Activated CD8-positive, alpha-beta memory T cell treated with anti-CD3 and anti-CD28 coated beads for 48 hours (primary cell): ENCODE measurements at places on chromosomes 4 and X.
A peak's percentile ranks its signal among the peaks of the same experiment; 100 is the strongest.

DNA sequence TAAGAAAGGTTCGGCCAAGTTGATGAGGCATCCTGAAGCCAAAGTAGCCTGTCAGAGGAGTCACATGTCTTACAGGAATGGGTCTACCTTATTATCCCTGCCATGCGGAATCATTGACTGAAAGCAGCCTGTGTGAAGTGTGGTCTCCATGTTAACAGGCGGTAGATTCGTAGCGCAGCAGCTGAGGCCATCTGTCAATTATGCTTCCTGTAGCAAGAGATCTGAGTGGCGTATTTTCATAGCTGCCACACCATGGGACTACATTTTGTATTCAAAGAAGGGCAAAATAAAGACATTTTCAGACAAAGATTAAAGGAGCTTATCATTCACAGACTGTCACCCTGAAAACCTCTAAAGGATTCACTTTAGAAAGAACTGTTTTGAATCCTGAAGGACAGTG is 11.2 kb upstream of the MED14 start:
- no peak for DNase-seq

- DNase-seq = no peak
Measured at GRCh38 chr4:89906316-89906715, 11.7 kb downstream of the MMRN1 start.

DNA sequence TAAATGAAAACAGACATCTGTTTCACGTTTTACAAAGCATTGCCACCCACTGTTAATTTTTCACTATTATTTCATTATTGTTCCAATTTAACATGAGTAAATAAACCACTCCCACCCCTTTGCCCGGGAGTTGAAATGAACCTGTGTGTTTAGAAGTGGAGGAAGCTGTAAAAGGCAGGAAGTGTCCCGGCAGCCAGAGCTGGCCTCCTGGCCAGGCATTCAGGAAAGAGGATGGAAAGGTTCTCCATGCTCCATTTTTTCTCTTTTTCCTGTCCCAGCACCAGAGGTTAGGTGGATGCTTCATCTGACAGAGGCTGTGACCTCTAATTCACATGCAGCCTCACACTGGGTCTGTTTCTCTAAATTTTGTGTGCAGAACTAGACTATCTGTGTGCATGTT is 55.5 kb upstream of the LNX1 start:
- DNase-seq = no peak

GRCh38 chr4:72006586-72006985 is 25.2 kb upstream of the NPFFR2 start:
- DNase-seq = no peak

- DNase-seq = no peak
Measured at GRCh38 chr4:98318521-98318920, 57.3 kb downstream of the RAP1GDS1 start.

GRCh38 chr4:83262682-83263081 is 21.9 kb downstream of the COQ2 start:
- DNase-seq = no peak

DNA sequence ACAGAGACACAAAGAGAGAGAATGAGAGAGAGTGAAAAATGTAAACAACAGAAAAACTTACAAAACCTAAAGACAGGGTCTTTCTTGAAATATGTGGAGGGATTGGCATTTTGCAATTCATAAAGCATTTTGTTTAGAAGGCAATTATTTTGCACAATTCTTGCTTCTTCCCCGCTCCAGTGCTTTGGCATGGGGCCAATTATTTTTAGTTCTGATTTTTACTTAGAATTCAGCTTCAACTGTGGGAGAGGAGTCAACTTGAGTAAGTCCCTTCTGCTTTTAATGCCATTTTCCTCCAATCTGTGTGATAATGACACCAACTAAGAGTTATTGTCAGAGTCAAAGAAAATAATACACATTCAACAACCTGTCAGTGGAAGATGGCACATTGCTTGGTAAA is 1051.9 kb downstream of the NLGN4X start:
- no peak for DNase-seq

- no peak for DNase-seq
Measured at GRCh38 chr4:121266982-121267381, 102.9 kb upstream of the TNIP3 start.

- DNase-seq = no peak
Measured at GRCh38 chrX:135536877-135537276, 16.4 kb downstream of the INTS6L start.

DNA sequence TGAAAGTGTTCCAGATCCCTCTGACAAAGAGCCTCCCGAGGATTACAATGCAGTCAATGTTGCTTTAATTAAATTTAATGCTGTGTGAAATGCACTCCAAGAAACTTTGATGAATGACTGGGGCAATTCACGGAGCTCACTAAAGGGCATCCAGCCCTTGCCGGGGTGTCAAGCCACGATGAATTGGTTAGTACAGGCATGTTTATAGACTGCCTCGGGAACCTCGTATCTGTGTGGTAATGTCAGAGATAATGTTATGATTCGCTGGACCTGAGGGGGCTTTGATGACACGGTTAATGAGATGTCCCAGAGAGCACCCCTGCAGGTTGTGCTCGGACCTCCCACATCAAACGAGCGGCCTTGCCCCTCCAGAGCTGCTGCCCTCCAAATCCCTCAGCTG is 428.8 kb downstream of the NKX6-1 start:
- DNase-seq = no peak

GRCh38 chr4:53365121-53365485 is 758 bp downstream of the SCFD2 start:
- no peak for DNase-seq

DNA sequence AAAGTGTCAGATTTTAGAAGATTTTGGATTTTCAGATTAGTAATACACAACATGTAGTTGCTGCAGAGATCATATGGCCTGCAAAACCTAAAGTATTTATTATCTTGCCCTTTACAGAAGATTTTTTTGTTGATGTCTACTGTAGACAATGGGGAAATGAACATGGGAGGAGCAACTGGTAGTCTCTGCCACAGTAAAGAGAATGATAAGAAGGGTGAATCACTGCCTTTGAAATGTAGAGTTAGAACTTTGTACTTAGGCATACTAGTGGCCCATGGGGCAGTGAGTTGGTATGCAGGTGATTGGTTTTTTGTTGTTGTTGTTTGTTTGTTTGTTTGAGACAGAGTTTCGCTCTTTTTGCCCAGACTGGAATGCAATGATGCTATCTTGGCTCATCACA is 50.1 kb downstream of the GAB1 start:
- DNase-seq = no peak

- DNase-seq = no peak
Measured at GRCh38 chrX:21781525-21781924, 23.6 kb upstream of the SMPX start.

GRCh38 chr4:20252656-20253282 is 1.1 kb downstream of the SLIT2 start:
- DNase-seq = no peak

- DNase-seq = no peak
Measured at GRCh38 chr4:7638984-7639789, 204.5 kb upstream of the PSAPL1 start.

GRCh38 chr4:86497131-86497530 is 97.0 kb upstream of the PTPN13 start:
- DNase-seq = no peak

- no peak for DNase-seq
Measured at GRCh38 chrX:3713937-3714434, 537 bp upstream of the PRKX start.

GRCh38 chr4:47829438-47829837 is 8.4 kb downstream of the CORIN start:
- no peak for DNase-seq

GRCh38 chr4:16225863-16226815 is at the start of gene TAPT1:
TSS of gene TAPT1 (minus strand) at chr4:16226471. CDS start at chr4:16226457, 14 bp downstream.
- peak; percentile 66 for DNase-seq

- no peak for DNase-seq
Measured at GRCh38 chrX:3425031-3425430, 78.6 kb upstream of the MXRA5 start.

DNA sequence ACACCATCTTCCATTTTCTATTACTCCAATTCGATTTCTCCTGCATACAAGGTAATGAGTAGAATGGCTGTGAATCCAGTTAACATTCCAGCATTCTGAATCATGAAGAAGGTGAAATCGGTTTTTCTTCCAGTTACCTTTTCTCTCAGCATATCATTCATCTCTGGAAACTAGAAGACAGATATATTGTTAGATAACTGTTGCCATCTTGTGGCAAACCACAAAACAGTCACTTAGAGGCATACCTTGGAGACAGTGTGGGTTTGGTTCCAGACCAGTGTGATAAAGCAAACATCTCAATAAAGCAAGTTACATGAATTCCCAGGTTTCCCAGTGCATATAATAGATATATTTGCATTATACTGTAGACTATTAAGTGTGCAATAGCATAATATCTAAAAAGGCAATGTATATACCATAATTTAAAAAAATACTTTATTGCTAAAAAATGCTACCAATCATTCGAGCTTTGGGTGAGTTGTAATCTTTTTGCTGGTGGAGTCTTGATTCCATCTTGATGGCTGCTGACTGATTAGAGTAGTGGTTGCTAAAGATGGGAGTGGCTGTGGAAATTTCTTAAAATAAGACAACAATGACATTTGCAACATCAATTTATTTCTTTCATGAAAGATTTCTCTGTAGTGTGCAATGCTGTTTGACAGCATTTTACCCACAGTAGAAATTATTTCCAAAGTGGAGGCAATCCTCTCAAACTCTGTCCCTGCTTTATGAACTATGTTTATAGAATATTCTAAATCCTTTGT is 82.1 kb downstream of the SLC39A8 start:
- DNase-seq = no peak

DNA sequence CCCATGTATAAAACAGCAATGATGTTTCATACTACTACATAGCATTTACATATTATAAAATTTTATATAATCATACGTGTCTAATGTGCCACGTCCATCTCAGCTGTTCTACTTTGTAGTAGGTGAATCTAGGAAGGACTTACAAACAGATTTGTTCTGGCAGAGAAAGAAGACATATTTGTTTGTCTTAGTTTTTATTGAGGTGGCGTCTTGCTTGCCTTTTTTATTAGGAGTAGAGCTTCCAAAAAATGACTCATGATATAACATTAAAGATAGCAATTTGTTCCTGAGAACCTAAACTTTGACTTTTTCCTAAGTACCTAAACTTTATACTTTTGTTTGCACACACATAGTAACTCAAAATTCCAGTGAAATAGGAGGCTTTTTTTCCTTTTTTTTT is 64.6 kb downstream of the CLDN22 start:
- no peak for DNase-seq

GRCh38 chr4:30717208-30718020 is 2.8 kb upstream of the PCDH7 start:
- DNase-seq = no peak

DNA sequence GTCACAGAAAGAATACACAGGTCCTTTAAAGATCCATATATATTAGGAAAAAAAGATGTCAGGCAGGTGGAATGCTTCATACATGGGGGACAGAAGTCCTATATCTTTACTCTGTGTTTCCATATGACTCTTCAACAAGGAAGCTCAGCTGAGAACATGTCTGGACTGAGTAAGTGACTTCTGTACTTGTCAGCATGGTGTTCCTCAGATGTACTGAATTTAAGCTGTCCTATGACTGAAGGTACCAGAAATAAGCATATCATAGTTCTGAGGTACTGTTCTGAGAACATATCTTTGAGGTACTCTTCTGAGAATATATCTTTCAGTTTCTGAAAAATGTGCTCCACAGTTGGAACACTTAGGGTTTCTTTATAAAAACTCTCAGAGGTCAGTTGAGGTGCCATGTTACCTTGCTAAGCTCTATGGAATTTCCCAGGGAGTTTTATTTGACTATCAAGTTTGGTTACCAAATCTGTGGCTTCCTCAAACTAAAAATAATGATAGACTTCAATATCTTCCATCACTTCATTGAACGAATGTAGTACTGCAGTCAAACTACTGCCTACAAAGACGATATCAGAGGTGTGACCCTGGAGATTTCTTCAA is 597.2 kb upstream of the GNPDA2 start:
- DNase-seq = no peak

DNA sequence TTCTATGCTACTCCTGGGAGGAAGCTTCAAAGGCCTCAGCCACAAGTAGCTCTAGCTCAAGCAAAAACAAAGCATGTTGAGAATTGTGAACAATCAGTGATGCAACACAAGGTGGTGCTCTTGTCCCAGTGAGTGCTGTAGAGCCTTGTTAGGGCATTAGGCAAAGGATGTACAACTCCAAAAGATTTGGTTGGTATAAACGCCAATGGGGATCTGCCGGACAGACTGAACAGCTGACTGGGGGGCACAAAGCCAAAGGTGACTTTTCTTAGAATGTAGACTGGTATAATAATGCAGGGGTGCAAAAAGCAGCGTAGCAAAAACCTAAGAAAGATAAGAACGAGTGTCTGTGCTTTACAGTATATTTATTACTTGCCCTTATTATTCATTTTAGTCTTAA is 62.6 kb upstream of the ALB start:
- no peak for DNase-seq

DNA sequence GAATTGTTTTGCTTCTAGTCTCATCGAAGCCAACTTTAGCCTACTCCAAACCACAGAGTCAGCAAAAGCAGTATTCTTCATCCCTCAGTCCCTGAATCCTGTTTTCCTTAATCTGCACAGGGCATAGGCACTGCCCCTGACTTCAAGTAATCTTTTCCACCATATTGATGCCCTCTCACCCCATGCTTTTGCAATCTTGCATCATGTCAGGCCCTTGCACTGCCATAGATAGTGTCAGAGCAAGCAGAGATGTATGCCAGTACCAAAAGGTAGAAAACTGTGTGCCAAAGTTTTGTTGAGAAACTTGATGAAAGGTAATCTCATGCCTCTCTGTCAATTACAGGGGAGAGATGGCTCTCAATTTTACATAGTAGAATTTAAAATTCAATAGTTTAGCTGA is 131.1 kb downstream of the CFAP299 start:
- no peak for DNase-seq
